Activated T-cell treated with anti-CD3 and anti-CD28 coated beads, Interleukin-2, amount 50 U/mL, for 48 hours (primary cell): ENCODE measurements at places on chromosomes 11 and 22.

- no peak for DNase-seq
Measured at GRCh38 chr22:30582788-30583545, 8.5 kb upstream of the GAL3ST1 start.

GRCh38 chr11:62852523-62853188 is 13.3 kb upstream of the WDR74 start:
- no peak for DNase-seq

- DNase-seq: no peak
Measured at GRCh38 chr22:28822930-28823551, 22.7 kb upstream of the XBP1 start.

DNA sequence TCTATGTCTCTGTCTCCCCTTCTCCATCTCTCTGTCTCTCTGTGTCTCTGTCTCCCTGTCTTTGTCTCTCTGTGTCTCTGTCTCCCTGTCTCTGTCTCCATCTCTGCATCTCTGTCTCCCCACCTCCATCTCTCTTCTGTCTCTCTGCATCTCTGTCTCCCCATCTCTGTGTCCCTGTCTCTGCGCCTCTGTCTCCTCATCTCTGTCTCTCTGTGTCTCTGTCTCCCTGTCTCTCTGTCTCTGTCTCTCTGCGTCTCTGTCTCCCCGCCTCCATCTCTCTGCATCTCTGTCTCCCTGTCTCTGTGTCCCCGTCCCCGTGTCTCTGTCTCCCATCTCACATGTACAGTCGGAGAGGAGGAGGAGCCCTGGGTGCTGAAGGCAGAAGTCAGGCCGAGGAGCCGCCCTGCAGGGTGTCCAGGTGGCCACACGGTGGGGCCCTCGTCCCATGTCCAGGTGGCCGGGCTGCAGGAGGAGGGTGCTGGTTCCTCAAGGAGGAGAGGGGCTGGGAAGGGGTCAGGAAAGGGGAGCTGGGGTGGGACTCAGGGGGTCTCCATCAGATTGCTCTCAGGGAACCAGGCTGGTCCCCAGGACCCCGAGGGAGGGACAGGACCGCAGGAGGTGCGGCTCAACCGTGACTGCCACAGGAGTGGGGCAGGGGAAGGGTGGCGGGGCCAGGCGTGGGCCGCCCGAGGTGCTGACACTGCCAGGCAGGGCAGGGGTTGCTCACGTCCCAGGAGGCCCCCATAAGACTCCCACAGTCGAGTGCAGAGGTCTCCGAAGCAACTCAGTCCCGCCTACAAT is 25.6 kb upstream of the TH start:
- DNase-seq: peak; percentile 86

DNA sequence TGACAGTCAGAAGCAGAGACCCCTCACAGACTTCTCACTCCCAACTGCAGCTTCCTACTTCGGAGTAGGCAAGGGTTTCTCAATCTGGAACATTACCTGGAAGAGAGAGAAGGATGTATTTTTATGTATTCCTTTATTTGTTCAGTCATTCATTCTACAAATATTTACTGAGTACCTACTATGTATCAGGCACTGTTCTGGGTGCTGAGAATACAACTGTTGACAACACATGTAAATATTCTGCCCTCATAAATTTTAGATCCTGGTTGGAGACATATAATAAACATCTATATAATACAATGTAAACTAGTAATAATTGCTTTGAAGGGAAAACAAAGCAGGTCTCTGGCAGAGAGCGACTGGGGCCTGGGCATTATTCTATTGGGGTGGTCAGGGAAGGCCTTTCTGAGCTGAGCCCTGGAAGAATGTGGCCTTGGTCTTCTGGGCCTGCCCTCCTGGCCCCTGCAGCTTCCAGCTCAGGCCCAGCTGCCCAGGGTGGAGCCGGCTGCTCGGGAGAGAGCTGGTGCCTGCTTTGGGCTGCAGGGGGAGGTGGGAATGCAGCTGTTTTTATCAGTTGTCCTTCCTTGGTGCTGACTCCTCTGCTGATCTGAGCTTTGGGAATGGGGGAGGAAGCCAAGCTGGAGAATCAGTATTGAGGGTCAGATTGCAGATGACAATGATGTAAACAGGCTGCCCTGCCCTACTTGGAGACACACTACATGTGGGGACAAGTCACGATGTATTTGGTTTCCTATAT is 46.8 kb downstream of the PKNOX2 start:
- DNase-seq: no peak

GRCh38 chr11:36240801-36241200 is 48.4 kb downstream of the COMMD9 start:
- DNase-seq: no peak

DNA sequence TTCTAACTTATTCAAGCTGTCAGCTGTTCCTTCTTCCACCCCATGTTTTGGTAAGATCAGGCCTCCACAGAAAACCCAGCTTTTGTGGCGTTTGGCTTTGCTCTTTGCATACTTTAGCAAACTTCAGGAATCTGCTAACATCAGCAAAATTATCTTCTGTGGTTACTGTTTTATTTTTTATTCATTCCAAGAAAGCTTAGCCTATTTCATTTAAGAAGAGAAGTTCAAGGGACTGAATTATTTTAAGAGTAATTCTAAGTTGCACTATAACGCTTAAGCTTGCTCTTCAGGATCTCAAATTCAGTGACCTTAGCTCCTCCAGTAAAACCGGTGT is 1.1 kb downstream of the JHY start:
- no peak for DNase-seq

GRCh38 chr11:17719938-17720795 is 796 bp downstream of the MYOD1 start:
- DNase-seq: no peak

- DNase-seq: no peak
Measured at GRCh38 chr11:67211656-67212436, 54.4 kb upstream of the GRK2 start.

DNA sequence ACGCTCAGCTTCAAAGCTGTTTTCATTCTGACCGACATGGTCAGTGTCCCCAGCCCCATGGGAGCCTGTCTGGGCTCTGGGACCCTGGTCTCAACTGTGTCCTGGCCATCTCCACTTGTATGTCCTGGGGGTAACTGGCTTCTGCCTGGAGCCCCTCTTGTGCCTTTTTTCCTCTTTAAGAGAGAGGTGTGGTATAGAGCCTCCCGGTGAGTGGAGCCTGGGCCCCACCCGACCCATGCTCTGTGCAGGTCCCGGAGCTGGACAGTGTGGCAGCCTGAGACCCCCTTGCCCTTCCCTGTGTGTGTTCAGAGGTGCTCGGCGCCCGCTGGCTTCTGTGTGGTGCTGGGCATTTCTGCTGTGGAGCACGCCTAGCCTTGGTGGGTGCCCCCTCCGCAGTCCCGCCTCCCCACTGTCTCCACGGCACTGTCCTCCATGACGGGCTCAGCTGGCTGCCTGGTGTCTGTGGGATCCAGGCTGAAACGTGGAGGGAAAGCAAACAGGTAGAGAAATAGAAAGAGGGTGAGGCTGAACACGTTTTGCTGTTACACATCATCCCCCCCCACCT is 74.9 kb downstream of the PARVB start:
- DNase-seq: no peak

GRCh38 chr11:31641477-31642062 is 132.0 kb downstream of the ELP4 start:
- no peak for DNase-seq

DNA sequence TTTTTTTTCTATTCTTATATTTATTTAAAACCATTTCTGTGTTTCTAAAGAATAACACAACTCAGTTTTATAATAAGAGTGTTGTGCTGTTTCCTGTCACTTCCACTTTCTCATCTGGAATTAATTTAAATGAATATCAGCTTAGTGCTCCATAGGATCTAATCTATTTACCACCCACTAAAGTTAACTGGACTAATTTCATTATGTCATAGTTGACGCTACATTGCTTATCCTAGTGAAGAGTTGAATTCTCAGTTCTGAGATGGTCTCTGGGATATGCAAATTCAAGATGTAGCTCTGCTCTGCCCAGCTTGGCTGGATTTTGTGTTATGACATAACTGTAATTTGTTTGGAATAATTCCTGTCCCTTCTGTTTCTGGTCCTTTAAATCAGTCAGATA is 380.1 kb downstream of the METTL15 start:
- DNase-seq: no peak

DNA sequence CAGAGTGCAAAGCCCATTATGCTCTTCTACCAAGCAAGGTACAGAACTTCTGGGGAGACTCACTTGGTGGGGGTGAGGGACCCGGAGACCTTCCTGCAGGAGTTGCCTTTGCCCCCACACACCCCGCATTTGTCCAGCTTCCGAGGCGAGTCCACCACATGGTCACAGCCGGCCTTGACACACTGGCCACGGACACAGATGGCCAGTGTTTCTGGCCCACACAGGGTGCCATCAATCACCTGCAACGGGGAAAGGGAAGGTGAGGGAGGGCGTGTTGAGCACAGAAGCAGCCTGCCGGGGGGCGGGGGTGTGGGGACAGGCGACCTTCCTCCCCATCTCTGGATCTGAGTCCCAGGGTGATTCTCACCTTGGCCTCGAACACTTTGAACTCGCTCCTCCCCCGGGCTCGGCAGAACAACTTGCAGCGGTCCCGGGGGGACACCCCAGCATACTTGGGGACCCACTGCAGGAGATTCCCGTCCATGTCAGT is 20.0 kb downstream of the ADAMTS8 start:
- no peak for DNase-seq

DNA sequence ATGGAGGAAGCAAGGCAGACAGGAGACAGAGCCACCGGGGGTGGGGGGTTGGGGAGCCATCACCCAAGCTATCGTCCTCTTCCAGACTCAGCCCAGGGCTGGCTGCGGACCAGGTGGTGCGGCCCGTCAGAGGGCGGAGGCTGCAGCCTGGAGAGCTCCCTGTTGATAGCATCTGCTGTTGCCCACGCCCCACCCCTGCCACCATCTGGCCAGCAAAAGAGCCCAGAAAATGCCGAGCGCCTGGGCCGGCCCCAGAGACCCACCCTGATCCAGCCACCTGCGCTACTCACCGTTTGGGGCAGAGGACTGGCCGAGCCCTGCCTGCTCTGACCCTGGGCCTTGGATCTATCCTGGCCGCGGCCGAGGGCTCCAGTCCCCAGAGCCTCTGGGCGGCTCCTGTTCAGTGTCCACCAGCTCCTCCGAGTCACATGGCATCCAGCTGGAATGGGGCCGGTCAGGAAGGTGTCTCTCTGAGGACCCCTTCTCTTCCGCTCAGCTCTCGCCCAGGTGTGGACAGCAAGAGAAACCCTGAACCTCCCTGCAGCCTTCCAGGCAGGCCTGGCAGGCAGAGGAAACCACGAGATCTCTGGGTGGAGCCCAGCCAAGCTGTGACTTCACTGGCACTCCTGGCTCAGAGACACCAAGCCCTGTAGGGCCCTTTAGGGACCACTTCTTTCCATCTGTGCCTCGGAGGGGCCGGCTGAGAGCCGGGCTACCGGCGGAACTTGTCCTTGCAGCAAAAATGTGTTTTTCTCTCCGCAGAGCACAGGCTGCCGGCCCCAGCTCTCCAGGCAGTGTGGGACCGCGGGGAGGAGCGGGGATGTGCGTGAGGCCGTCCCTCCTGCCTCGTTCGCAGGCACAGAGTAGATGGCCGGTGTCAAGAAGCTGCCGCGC is at the start of gene MRGPRE:
Gene MRGPRE, minus strand, starts transcription at position 567 of the 894 bp plus-strand sequence. CDS start 3,618 bp downstream, outside the sequence.
- DNase-seq: no peak

GRCh38 chr11:25562417-25562816 is 769.5 kb upstream of the ANO3 start:
- no peak for DNase-seq

DNA sequence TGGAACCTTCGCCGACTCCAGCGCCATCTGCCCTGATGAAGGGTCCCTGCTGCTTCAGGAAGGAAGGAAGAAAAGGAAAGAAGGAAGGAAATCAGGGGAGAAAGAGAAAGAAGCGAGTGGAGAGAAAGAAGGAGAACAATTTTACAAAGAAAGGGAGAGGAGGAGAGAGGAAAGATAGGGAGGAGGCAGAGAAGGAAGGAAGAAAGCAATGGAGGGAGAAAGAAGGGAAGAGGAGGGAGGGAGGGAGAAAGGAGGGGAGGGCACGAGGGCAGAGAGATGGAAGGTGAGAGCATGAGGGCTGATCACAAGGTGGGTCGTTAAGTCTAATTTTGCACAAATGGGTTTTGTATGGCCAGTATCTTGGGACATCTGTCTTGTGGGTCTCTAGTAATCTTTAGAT is 39.2 kb downstream of the PARVA start:
- no peak for DNase-seq

- DNase-seq: no peak
Measured at GRCh38 chr11:45238724-45239123, 47.4 kb downstream of the SYT13 start.

DNA sequence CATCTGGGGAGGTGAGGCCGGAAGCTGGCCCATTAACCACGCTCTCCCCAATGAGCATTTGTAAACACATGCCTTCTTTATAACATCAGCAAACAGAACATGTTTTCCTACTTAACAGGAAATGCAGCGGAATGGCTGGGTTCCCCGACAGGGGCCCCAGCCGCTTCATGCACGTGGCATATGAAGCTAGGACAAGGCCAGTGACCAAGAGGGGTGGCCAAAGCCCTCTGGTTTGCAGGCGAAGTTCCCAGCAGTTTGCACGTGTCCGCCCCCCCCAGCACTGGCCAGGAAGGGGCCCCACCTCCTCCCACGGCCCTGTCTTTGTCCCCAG is 38.7 kb upstream of the LINC01488 start:
- DNase-seq: no peak

- no peak for DNase-seq
Measured at GRCh38 chr22:27372364-27372763, 429.2 kb downstream of the MN1 start.

- DNase-seq: no peak
Measured at GRCh38 chr11:14518820-14519219, 1.4 kb downstream of the PSMA1 start.

DNA sequence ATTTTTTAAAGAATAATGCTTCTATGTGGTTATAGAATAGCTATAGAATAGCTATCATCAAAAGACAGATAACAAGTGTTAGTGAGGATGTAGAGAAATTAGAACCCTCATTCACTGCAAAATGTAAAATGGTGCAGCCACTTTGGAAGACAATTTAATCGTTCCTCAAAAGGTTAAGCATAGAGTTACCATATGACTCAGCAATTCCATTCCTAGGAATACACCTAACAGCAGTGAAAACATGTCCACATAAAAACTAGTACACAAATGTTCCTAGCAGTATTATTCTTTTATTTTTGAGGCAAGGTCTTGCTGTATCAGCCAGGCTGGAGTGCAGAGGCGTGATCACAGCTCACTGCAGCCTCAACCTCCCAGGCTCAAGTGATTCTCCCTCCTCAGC is 34.0 kb downstream of the RTL6 start:
- no peak for DNase-seq

GRCh38 chr22:24133187-24133965 is 47.9 kb upstream of the SUSD2 start:
- DNase-seq: no peak

DNA sequence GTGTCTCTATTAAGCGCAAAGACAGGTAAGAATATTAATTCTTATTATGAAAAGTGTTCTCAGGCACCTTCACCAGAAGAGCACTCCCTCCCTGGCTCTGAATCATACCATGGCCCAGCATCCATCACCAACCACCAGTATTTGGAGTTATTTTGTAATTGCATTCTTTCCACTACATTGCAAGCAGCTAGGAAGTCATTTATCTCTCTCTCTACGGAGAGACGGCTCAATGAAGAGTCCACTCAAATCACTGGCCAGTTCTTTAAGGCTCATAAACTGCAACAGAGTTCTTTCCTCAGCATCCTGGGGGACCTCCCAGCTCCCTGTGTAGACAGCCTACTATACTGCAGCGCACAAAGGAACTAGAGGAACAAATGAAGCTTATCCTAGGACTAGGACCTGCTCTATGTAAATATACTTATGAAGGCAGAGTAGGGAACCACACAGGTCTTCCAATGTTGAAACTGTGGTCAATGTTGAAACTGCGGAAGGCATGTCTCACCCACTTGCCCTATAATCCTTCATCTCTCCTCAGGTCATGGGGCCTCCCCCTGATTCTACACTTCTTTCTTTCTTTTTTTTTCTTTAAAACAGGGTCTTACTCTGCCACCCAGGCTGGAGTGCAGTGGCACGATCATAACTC is 63.4 kb downstream of the AAMDC start:
- DNase-seq: no peak
